ENCODE measurements at places on chromosomes 2 and 18. TPM values are rescaled to one million over a fixed set of nuclear protein-coding genes. Genes with fewer than 3 reads are reported as not detected.

Gene B3GNT7
- total RNA-seq: 0.15 TPM

Gene CNTNAP5
- total RNA-seq: not detected

Gene NPHP1
- total RNA-seq: 0.45 TPM

Gene WDR43
- 47.2 TPM for total RNA-seq

Gene TUBB6
- total RNA-seq: 5.7 TPM

Gene COLEC11
- not detected for total RNA-seq

Gene NAT8
- total RNA-seq: not detected

Gene CDH2
- total RNA-seq: not detected

Gene PRKAG3
- not detected for total RNA-seq

Gene TMEM182
- 3.2 TPM for total RNA-seq

Gene FOXI3
- total RNA-seq: not detected

Gene SPC25
- 34.2 TPM for total RNA-seq

Gene IL1A
- 4.8 TPM for total RNA-seq

Gene ANKRD30BL
- total RNA-seq: not detected

Gene UPP2
- total RNA-seq: not detected

Gene STRN
- 34.4 TPM for total RNA-seq

Gene LRP2
- 0.25 TPM for total RNA-seq

Gene AKAIN1
- total RNA-seq: not detected

Gene C2orf66
- total RNA-seq: 0.33 TPM

Gene GALNT3
- 27.7 TPM for total RNA-seq

Gene NRP2
- total RNA-seq: 2.3 TPM

Gene C2orf80
- not detected for total RNA-seq

Gene COL4A4
- total RNA-seq: 0.35 TPM

Gene CD8A
- total RNA-seq: 4.8 TPM

Gene SEH1L
- 41.6 TPM for total RNA-seq

Gene NRBP1
- 104 TPM for total RNA-seq

Gene COL3A1
- total RNA-seq: not detected

Gene NDC80
- total RNA-seq: 78.0 TPM

Gene PDCD1
- 17.9 TPM for total RNA-seq

Gene MPP4
- total RNA-seq: not detected

Gene RAX
- not detected for total RNA-seq

Gene FBXO48
- total RNA-seq: 5.4 TPM

Gene EGR4
- total RNA-seq: not detected

Gene ADNP2
- 25.8 TPM for total RNA-seq

Gene KCNG2
- not detected for total RNA-seq

Gene GRHL1
- 2.0 TPM for total RNA-seq

Gene ABCG5
- not detected for total RNA-seq

Gene SLC14A1
- total RNA-seq: 2.7 TPM

Gene ABCA12
- total RNA-seq: not detected

Gene ZNF521
- not detected for total RNA-seq

Gene XIRP2
- total RNA-seq: not detected

Gene LYPD6
- total RNA-seq: not detected

Gene GCG
- not detected for total RNA-seq

Gene CDCA7
- 66.6 TPM for total RNA-seq

Gene G6PC2
- not detected for total RNA-seq

Gene PSMA8
- total RNA-seq: 0.83 TPM

Gene SERPINB10
- not detected for total RNA-seq

Gene SERPINB4
- total RNA-seq: not detected

Gene CELF4
- total RNA-seq: not detected

Gene ZAP70
- total RNA-seq: 283 TPM

Gene XDH
- total RNA-seq: 0.63 TPM

Gene IL1R1
- 1.3 TPM for total RNA-seq

Gene ESPNL
- 0.18 TPM for total RNA-seq

Gene CCDC195
- not detected for total RNA-seq

Gene CYS1
- 0.40 TPM for total RNA-seq

Gene MARCO
- not detected for total RNA-seq

Gene KRTCAP3
- 10.1 TPM for total RNA-seq

Gene DPYSL5
- total RNA-seq: not detected

All from activated CD4-positive, alpha-beta memory T cell treated with anti-CD3 and anti-CD28 coated beads, Interleukin-2, amount 10 ng/mL, durations not matched to agents 7 days and 5 days (primary cell).